ENCODE measurements at places on chromosomes 11 and 22.
A peak's percentile ranks its signal among the peaks of the same experiment; 100 is the strongest.

- DNase-seq: no peak
Observed at GRCh38 chr22:46357711-46358520, 22.4 kb downstream of the TRMU start.

- DNase-seq: no peak
Observed at GRCh38 chr22:36955691-36956090, 42.3 kb downstream of the CSF2RB start.

GRCh38 chr11:72813740-72814285, 398 bp upstream of the ATG16L2 start:
- peak; percentile 56 for DNase-seq

GRCh38 chr11:24513479-24514218, 16.8 kb downstream of the LUZP2 start:
- no peak for DNase-seq

- DNase-seq: no peak
Observed at GRCh38 chr11:27381238-27381666, 18.2 kb upstream of the CCDC34 start.

Measured in HCT116 (cell line).